ENCODE measurements at places on chromosomes 2 and 18. TPM values are rescaled to one million over a fixed set of nuclear protein-coding genes. Genes with fewer than 3 reads are reported as not detected.

The UPP2 gene
- 0.19 TPM for total RNA-seq

The TCF23 gene
- 0.38 TPM for total RNA-seq

The GREB1L gene
- 0.79 TPM for total RNA-seq

- DNase-seq = peak; percentile 75
These were observed 8.6 kb upstream of the ACYP2 start for GRCh38 chr2:54106631-54107454.

GRCh38 chr18:74597034-74597661 is 522 bp upstream of the ZNF407 start:
- DNase-seq = peak; percentile 77

- DNase-seq = no peak
These were observed 18.9 kb upstream of the PNPT1 start for GRCh38 chr2:55712477-55713060.
